ENCODE measurements at places on chromosomes 13 and 19. TPM values are rescaled to one million over a fixed set of nuclear protein-coding genes. Genes with fewer than 3 reads are reported as not detected.
A peak's percentile ranks its signal among the peaks of the same experiment; 100 is the strongest.

SLC17A7 gene
- total RNA-seq = not detected

GRCh38 chr19:38317104-38317612, 1.4 kb upstream of the YIF1B start:
- peak; percentile 12 for DNase-seq

GRCh38 chr13:98821372-98822224, 69.1 kb upstream of the SLC15A1 start:
- no peak for DNase-seq

- no peak for DNase-seq
These were observed 19.4 kb upstream of the F7 start for GRCh38 chr13:113086031-113086750.

DNA sequence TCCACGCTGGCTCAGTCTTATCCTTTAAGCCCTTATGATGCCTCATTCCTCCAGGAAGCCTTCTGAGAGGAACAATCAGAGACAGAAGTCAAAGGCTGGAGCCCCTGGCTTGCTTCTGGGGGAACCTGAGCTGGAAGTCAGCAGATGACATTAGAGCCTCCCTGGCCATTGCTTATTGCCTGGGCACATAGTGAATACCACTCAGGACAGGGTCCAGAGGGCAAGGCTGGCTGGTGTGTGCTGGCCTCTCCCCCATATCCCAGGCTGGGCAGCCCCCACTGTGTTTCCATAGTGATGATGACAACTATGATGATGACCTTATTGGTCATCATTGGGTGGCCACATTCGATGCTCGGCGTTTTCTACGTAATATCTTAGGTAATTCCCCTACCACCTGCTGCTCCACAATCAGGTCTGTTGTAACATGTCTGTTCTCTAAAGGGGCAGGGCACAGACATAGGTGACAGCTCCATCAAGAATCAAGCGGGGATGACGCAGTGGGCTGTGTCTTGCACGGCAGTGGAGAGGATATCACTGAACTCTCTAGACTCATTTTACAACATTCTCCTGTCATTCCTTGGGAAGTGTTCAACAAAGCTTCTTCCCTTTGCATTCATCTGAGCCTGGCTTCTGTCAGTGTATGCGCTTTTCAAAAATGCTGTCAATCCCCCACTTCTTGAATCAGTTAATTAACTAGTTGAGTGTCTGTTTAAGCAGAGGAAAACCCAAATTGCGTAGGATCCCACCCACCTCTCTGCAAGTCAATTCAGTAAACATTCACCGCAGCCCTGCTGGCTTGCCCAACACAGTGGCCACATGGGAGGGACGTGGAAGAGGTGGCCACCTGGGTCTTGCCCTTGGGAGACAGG, 89.4 kb upstream of the TSHZ3 start:
- DNase-seq = no peak

DNA sequence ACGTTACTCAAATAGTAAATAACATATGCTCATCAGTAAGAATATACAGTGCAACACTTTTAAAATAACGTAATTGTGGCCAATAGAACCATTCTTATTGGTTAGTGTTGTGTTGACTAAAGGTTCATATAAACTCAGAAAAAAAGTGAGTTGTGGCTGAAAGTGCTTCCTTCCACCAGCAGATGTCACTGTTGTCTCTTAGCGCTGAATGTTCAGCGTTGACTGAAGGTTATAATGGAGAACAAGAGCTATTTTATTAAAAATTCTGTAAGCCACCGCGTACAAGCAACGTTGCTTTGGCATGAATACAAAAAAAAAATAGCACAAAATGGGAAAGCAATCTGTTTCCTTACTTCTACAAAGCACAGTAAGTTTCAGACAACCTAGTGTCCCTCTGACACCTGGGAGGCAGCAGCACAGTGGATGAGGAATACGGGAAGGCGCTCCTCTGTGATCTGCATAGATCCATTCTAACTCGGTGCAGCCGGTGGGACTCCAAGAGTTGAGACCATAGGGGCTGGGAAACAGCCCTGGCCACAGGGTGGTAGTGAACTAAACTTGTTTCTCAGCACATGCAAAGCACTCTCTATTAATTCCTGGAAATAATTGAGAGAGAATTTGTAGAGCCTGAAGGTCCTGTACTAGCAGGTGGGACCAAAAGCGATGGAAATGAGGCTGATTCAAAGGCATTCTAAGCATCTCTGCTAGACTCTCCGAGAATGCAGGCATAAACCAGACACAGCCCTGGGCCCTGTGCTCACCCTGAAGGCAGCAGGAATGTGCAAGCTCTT, 23.9 kb upstream of the OXGR1 start:
- DNase-seq = no peak
